ENCODE measurements at places on chromosomes 1 and 21. TPM values are rescaled to one million over a fixed set of nuclear protein-coding genes. Genes with fewer than 3 reads are reported as not detected.

GRCh38 chr21:35940074-35940927, 120.0 kb downstream of the SETD4 start:
- peak; percentile 35 for DNase-seq

The NHLH1 gene
- not detected for total RNA-seq

DNA sequence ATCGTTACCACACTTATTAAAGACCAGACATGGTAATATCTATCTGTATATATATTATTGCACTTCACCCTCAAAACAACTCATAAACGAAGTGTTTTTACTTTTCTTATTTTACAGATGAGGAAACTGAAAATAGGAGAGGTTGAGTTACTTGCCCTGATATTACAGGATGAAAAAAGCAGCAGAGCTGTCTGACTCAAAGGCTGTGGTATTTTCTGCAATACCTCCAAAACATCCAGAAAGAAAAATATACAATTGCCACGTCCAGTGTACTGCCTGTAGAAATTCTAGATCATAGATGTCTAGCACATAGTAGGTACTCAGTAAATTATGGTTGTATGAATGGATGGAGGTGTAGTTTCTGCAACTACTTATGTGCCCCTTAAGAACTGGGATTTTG, 5.2 kb upstream of the TARBP1 start:
- DNase-seq = no peak

- no peak for DNase-seq
These were observed 109.0 kb upstream of the GREM2 start for GRCh38 chr1:240720976-240721375.

- DNase-seq = peak; percentile 97
These were observed 67.7 kb upstream of the RCC1 start for GRCh38 chr1:28437924-28438699.

DNA sequence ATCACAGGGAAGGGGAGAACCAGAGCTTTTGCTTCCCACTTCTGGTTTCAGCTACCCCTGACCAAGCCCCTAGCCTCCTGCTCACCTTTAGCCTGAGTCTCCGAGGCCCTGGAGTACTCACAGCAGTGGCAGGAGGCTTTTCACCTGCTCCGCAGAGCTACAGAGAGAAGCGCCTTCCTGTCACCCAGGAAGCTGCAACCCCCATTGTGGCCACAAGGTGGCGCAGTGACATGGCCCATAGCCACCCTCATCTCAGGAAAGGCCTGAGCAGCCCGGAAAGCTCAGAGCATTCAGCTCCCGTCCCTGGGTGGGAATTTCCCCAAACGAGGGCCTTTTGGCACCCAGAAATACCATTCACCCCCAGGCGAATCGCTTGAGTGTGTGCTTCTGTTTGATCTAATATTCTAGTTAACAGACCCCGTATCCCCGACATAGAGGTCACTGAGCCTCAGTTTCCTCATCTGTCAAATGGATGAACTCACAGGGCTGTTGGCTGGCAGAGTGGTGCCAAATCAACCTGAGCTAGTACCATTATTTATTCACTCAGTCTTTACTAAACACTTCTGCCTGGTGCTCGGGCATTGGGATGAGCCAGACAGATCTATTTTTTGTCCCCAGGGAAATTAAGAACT, 25.3 kb downstream of the A3GALT2 start:
- peak; percentile 66 for DNase-seq

DNA sequence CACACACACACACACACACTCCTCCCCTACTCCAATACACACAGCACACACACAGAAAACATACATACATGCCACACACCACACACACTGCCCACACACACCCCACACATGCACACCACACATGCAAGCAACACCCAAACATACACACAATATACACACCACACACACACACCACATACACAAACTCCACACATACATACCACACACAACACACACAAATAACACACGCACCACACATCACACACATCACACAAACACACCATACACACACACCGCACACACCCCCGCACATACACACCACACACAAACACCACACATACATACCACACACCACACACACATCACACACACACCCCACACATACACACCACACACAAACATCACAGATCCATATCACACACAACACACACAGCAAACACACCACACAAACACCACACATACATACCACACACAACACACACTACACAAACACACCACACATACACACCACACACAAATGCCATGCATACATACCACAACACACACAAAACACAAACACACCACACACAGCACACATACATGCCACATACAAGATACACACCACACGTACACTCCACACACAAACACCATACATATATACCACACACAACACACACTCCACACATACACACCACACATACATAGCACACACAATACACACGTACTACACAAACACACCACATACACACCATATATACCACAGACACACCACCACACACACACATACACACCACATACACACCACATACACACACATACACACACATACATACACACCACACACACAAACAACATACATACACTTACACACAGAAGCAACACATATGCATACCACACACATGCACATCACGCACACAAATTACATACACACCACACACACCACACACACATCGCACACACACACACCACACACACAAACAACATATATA, 932 bp upstream of the RAB7B start:
- DNase-seq = no peak

- peak; percentile 38 for DNase-seq
These were observed 14.2 kb upstream of the MYOM3 start for GRCh38 chr1:24126018-24126671.

The AIRE gene
- total RNA-seq = not detected

DNA sequence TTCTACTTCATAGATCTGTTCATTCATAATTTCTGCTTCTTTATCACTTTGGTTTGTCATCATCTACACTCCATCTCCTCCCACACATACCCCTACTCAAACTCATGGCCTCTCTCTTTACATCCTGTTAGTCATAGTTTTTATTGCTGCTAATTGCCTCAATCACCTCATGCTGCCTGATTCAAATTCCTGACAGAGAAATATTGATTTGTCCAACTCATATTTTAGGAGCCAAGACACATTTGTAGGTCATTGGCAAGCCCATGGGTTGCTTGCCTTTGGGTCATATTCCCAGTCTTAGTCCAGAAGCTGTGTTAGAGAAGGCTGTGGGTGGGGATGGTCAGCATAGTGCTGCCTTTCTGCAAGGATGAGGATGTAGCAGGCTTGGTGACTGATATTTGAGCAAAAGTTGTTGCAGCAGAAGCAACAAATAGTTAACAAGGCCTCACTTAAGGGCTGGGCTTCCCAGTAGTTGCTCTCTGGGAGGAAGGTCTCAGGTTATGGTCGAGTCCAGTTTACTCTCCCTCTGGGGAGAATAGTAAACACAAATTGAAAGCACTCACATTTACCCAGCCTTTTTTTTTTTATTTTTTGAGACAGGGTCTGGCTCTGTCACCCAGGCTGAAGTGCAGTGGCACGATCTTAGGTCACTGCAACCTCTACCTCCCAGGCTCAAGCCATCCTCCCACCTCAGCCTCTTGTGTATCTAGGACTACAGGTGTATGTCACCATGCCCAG, 22.4 kb upstream of the EPS15 start:
- no peak for DNase-seq

The TNNI3K gene
- not detected for total RNA-seq

The WNT9A gene
- total RNA-seq = 10.8 TPM

- no peak for DNase-seq
These were observed 60.4 kb upstream of the NBPF3 start for GRCh38 chr1:21379571-21379970.

DNA sequence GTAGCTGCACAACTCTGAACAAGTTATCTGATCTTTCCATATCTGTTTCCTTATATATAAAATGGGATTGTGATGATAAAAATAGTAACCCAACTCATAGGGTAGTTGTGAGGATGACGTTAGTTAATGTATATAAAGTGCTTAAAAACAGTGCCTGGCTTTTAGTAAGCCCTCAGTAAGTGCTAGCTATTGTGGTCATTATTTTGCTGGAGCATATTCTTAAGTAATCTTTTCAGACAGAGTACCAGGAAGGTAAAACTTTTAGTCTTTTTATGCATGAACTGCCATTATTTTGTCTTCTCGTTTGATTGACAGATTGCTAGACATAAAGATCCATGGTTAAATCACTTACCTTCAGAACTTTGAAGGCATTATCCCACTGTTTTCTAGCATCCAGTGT, 62.5 kb upstream of the SIM2 start:
- DNase-seq = no peak

GRCh38 chr1:245246433-245246832, 91.6 kb downstream of the KIF26B start:
- no peak for DNase-seq

DNA sequence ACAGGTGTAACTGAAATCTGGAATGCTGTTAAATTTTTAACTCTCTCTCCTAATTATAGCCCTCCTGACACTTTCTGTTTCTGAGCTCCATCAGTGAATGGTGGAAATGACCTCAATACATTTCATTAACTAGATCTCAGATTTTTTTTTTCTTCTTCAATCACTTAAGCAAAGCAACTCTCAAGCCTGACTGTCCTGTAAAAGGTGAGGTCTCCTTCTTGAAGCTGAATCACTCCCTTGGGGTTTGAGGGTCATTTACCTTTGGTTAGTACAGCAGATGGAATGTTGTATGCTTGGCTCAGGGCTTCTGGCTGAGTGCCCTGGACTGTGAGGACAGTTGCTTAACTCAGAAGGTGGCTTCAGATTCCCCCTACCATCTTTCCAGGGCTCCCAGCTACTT, 518.7 kb downstream of the PTPRC start:
- DNase-seq = no peak

DNA sequence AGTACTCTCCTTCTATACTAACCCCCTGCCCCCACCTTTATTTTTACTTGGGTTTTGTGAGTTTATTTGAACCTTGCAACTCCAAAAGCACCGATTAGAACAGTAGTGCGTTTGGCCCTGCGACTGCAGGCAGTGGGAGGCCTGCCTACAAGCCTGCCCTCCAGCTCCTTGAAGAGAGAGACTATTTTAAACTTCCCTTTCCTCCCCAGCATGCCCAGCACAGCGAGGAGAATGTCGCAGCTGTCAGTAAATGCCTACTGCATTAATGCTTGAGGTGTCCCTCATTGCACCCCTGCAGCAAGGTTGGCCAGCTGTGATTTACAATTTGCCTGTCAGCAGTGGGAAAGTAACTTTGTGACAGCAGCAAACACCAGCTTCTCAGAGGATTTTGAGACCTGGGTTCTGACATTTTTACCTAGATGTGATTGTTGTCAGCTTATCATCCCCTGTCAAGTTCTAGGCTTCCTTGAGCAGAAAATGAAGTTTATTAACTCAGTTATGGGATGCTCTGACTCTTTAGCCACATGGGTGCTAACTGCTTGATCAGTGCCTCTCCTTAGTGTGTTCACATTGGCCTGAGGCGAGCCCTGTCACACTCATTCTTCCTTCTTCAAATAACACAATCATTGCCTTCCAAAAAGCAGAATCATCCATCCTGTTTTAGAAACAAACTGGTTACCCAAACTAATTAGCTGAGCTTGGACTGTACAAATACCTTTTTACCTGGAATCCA, 170.6 kb downstream of the PDE4B start:
- DNase-seq = no peak

GRCh38 chr1:92352856-92353255, 54.0 kb downstream of the RPAP2 start:
- no peak for DNase-seq

The CDA gene
- total RNA-seq = not detected

The SERPINC1 gene
- not detected for total RNA-seq

The UBXN10 gene
- total RNA-seq = not detected

- peak; percentile 42 for DNase-seq
These were observed 64.0 kb upstream of the ASB17 start for GRCh38 chr1:75996196-75996595.

DNA sequence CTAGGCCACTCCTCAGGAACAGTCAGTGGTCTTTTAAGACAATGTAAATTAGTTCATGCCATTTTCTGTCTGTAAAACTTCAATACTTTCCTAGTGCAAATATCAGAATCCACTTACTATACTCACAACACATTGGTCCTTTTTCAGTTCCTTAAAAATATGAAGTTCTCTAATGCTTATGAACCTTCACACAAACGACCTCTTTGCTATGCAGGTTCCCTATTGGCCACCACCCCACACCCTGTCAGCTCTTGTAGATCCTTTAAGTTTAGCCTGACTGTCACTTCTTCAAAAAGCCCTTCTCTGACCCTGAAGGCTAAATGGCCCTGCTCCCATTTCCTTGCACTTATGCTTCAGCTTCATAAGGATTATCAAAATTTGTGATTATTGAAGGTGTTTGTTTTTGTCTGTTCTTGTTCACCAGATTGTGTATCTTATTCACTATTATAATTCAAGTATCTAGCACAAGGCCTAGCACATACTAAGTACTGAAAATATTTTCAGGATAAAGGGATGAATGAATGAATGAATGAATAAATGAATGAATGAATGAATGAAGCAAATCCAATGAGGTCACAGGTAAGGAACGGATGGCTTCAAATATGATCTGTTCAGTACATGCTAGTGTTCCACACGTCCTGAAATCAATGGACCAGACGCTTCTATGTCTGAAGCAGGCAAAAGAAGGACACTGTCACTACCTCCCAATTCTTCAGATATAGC, 373.9 kb downstream of the VAV3 start:
- no peak for DNase-seq

GRCh38 chr1:117267232-117267774, 56.6 kb upstream of the VTCN1 start:
- no peak for DNase-seq

The CYP4B1 gene
- not detected for total RNA-seq

- peak; percentile 97 for DNase-seq
These were observed 15.5 kb upstream of the CITED4 start for GRCh38 chr1:40877698-40878097.

The ASCL5 gene
- not detected for total RNA-seq

DNA sequence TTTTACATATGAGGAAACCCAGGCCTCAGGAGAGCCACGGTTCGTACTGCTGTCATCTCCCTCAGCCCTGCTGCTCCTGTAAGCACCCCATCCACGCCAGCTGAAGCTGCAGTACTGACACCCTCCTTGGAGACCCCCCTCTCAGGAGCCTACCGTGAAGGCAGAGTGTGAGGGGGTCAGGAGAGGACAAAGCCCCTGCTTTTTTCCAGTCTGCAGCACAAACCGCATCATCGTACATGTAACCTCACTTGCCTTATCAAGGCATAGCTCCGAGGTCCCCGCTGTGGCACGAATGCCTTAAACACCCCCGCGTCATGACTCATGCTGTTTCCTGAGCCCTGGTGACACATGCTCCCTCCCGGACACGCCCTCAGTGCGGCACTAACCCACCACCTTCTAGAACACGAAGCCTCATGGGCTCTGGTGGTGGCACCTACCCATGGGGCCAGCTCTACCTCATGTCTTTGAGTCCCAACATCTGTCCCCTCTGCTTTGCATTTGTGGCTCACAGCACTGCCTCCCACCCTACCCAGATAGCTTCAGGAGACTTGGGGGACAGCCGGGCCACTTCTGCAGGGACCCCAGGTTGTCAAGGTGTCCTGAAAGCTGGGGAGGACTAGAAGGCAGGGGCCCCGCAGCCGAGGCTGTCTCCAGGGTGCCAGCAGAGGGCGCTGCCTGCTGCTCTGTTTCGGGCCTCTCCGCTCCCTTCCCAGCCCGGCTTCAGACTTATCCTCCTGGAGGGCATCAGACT, 4.9 kb downstream of the SH3BGRL3 start:
- DNase-seq = peak; percentile 90

All from MG63 (cell line).